ENCODE measurements at places on chromosomes 4 and X.

DNA sequence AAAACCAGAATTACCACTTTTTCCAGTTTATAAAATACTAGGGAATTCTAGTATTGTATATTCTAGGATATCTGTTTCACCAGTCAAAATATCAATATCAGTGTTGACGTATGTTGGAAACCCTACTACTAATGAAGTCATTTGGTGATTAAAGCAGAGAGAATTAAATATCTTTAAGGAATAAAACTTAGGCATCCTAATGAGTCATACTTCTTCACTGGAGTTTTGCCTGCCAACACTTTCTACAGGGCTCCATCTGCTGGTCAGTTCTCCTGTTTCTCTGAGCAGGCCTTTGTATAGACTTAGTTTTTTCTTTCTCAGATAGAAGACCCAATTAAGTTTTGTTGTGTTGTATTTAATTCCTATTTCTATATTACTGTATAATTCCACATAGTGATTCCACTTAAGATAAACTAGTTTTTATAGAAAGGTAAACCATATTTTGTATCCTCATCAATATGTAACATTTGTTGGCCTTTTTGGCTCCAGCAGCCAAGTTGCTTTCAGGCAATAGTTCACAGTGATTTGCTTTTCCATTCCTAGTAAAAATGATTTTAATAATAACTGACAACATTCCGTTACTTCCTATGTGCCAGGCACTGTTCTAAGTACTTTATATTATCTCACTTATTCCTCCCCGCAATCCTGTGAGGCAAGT lies 3.5 kb downstream of the AP1AR start:
- DNase-seq: peak; percentile 77

DNA sequence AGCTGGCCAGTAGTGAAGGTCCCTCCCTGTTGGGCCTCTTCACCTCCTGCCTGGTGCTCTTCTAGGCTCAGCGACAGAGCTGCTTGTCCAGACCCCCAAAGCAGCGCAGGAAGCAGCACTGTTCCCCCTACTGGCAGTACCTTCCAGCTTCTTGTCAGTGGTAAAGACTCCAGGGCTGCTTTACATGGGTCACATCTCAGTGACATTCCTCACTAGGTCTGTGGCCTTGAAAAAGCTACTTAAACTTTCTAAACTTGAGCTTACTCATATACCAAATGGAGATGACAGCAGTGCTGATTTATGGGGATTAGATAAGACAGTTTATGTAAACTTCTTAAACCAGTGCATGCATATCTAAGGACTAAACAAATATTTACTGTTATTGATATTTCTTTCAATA lies 117.3 kb downstream of the FAT4 start:
- DNase-seq: no peak

DNA sequence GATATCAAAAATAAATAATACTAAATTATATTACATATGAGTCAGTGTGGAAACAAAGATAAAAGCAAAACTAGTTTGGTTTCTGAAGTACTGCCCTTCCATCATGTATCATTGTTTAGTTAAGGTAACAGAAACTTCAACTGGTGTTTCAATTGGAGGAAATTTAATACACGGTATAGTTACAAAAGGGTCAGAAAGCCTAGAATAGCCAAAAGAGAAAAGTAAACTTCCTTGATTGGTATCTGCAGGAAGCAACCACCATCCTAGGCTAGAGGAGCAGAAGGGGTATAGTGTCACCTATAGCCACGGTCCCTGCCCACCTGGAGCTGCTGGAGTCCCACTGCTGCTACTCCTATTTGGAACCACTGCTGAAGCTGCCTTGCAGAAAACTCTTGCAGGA lies 185.6 kb downstream of the SLC7A11 start:
- DNase-seq: no peak

GRCh38 chr4:138766332-138766731 lies 249.2 kb upstream of the NOCT start:
- DNase-seq: no peak

Measured in COLO829 (cell line).